ENCODE measurements at places on chromosomes 13 and 19.

GRCh38 chr13:32624441-32624840 lies 38.2 kb downstream of the PDS5B start:
- DNase-seq, result peak; percentile 1

- no peak for DNase-seq
Measured at GRCh38 chr13:90701264-90701663, 646.2 kb upstream of the MIR17HG start.

- DNase-seq, result no peak
Measured at GRCh38 chr13:42394361-42394708, 122.4 kb downstream of the AKAP11 start.

GRCh38 chr19:6047741-6048251 lies 62.5 kb downstream of the RFX2 start:
- peak; percentile 62 for DNase-seq

GRCh38 chr19:29777781-29778309 lies 33.9 kb upstream of the CCNE1 start:
- no peak for DNase-seq

GRCh38 chr19:17303940-17304267 lies 679 bp upstream of the ABHD8 start:
- DNase-seq, result no peak

- no peak for DNase-seq
Measured at GRCh38 chr13:106493533-106494220, 41.8 kb downstream of the EFNB2 start.

DNA sequence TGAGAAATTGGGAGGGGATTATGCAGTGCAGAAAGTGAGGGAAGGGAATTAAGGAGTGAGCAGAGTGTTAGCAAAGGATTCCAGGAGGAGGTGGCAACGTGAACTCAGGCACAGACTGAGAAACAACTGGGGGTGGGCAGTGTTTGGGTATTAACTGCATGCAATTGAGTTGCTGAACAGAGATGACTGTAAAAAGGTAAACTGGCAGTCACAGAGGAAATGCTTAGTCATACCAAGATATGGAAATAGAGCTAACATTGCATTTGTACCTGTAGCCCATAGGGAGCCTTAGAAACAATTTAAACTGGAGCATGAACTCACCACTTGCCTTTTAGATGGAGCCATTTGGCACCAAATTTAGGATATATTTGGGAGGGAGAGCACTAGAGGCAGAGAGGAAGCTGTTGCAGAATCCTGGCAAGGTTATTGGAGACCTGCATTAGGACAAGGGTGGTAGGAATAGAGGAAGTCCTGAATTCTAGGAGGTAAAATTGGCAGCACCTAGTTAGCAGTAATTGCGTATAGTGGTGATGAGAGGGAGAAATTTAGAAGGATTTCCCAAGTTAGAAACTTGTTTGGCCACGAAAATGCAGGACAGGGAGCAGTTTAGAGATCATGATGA lies 100.6 kb upstream of the FRY start:
- DNase-seq, result no peak

DNA sequence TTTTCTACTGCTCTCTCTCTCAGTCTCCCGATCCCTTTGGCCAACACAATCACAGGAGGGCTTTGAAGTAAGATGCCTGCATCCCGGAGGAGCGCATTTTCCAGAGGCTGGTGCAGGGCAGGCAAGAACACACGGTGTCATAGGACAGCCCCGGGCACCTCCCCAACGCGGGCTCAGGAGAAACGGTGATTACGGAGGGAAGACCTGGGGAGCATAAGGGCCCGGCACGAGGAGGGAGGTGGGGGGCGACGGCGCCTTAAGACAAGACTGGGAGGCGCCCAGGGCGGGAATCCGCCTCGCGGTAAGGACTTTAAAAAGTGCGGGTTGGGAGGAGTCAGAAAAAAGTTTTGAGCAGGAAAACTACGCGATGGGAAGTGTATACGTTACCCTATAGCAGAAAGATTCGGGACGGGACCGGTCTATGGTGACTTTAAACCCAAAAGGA lies 18.7 kb upstream of the ZNF888 start:
- DNase-seq, result peak; percentile 10

DNA sequence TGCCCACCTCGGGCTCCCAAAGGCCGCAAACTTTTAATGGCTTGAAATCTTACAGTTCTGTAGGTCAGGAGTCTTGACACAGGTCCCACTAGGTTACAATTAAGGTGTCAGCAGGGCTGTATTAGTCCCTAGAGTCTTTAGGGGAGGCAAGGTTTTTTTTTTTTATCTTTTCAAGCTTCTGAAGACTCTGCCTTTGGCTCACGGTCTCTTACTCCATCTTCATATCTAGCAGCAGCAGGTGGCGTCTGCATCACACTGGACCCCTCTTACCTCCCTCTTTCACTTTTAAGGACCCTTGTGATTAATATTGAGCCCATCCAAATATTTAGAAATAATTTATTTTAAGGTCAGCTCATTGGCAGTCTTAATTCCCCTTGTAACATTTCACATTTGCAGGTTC lies 11.6 kb downstream of the MIR17HG start:
- no peak for DNase-seq

DNA sequence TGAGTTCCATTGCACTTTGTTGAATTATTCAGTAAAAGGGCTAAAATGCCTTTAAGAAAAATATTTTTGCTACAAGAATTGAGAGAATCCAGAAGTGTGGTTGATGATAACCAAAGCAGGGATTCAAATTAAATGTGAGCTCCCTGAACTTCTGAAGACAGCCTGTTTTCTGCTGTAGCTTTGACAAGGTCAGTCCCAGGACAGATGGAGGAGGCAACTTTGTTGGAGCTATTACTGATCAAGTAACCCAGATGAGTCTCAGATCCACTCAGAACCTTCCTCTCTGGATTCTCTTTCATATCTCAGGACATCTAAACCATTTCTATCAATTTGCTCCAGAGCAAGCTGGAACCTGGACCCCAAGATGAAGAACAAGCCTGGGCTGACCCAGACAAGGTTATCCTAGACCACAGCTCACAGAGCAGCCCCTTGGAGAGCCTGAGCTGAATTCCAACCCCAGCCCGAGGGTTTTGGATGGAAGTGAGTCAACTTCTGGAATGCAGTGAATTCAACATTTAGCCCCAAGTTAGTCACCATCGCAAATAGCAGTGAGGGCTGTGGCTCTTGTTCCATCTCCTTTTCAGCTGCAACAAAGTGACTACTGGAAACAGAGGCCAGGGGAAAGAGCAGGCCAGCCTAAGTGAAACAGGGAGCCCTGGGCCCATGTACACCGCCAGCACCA lies 137.8 kb upstream of the TSC22D1 start:
- DNase-seq, result peak; percentile 90

DNA sequence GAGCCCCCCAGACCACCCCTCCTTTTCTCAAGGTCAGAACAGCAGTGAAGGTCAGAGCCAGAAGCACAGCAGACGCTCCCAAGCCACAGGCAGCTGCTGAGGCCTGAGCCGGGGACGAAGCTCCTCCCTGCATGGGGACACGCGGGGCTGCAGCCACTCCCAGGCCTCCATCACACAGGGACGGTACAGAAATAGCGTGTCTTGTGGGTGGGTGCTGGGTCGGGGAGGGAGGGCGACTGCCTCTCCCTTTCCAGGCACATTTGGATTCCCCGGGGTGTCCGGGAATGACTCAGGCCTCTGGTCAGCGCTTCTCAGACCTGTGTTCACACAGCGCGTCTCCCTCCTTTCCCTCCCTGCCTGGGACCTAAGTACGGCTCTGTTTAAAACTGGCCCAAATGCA lies 33.2 kb downstream of the RASA3 start:
- peak; percentile 97 for DNase-seq

DNA sequence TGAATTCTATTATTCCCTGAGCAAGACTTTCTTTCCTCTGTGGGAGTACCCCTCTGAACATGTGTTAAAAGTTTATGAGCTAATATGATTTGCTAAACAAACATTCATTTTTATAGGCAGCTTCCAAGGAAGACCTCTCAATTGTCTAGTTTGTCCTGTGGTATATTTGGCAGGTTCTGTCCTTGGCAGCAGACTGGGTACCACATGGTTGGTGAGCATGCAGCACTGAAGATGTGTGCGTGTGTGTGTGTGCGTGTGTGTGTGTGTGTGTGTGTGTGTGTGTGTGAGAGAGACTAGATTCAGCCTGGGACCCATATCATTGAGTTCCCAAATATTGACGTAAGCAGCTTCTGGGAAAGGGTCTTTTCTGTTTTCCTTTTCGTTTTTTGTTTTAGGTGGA lies 24.0 kb downstream of the FGF9 start:
- no peak for DNase-seq

DNA sequence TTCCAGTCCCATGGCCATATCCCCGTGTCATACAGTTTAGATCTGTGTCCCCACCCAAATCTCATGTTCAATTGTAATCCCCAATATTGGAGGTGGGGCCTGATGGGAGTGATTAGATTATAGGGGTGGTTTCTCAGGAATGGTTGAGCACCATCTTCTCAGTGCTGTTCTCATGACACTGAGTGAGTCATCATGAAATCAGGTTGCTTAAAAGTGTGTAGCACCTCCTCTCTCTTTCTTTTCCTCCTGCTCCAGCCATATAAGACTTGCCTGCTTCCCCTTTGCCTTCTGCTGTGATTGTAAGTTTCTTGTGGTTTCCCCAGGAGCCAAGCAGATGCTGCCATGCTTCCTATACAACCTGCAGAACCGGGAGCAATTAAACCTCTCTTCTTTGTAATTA lies 197.8 kb downstream of the NALCN start:
- DNase-seq, result no peak

DNA sequence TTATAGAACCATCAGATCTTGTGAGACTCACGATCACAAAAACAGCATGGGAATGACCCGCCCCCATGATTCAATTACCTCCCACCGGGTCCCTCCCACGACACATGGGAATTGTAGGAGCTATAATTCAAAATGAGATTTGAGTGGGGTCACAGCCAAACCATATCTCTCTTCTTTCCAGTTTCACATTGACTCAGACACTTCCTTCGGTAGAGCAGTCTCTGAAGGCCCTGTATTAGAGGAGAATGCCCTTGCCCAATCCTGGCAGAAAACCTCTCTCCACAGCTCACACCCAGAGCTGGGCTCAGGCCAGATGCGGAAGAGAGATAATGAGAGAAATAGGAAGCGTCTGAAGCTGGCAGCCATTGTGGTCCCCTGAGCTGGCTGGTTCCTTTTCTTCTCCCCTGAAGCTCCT lies 72.4 kb upstream of the CLDN10 start:
- no peak for DNase-seq

DNA sequence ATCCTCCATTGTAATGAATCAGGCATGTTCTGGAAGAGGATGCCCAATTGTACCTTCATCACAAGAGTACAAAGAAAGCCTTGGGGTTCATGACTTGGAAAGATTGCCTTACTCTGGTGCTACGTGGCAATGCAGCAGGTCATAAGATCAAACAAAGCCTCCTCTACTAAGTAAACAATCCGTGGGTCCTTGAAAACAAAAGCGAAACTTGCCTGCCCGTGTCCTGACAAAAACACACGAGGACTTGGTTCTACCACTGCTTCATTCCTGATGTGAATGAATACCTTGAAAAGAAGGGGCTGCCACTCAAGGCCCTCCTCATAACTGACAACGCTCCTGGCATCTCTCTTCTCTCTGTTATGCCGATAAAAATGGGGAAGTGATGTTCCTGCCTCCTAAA lies 18.9 kb downstream of the ZNF563 start:
- no peak for DNase-seq

- no peak for DNase-seq
Measured at GRCh38 chr19:18590273-18591272, 2.0 kb downstream of the REX1BD start.

DNA sequence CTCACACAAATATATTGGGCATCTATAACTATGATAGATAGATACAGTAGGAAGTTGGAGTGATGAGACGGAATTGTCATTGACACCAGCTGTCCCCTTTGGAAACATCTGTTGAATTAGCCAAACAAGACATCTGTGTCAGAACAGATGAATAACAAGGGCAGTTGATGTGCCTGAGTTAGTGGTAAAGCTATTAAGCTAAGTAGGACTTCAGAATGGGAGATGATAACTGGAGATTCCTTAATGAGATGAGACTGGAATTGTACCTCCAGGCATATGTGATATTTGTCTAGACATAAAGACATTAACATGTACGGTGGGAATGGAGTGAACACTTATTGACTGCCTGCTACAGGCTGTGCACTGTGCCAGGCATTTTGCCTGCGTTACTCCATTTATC lies 78.7 kb downstream of the MBNL2 start:
- no peak for DNase-seq

- no peak for DNase-seq
Measured at GRCh38 chr19:11227195-11227886, 12.1 kb upstream of the ANGPTL8 start.

DNA sequence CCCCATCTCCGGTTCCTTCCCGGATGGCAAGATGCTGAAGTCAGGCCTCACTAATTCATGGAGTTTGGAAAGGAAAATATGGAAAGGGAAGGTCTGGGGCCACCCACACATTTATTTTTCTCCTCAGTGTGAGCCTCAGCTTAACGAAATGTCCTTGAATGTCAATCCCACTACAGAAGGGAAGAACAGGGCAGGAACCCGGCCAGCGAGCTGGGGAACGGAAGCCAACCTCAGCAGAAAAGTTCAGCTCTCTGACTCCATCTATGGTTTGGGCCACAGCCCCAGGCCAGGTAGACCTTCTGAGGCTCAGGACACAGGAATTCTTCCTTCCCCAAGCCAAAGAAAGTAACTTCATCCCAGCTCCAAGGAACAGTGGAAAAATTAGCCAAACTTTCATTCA lies 8.4 kb downstream of the C19orf12 start:
- DNase-seq, result no peak

DNA sequence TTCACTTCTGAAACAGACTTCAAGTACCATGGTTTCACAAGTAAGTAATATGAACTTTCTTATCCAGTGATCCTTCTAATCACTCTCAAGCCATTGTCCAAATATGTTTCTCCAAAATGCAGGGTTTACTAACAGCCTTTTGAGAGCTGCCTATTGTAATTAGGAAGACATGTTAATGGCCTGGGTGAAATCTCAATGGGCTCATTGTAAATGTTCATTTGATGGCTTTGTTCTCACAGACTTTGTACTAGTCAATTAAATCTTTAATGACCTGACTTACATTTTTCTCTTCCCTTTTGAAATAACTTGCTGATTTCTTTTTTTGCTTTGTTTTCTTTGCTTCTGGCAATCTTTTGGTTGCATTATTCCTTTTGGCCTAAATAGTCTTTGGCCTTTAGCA lies 444.8 kb downstream of the LIG4 start:
- DNase-seq, result no peak

DNA sequence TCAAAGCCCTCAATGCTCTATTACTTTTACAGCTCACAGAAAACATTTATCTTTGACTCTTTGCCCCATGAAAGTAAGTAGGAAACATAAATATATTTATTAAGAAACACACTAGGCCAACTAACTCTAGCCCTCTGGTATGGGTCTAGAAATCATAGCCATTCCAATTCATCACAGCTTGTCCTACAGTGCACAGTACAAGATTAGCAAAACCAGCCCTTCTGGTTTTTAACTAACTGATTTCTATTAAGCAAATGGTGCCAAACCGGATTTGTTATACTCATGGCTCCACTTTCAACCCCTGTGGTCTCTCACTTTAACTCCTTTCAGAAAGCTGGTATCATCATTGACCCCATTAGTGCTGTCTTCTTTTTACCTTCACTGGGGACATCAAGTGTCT lies 5.6 kb upstream of the LRRC63 start:
- DNase-seq, result no peak

Measured in HFFc6 (cell line).